ENCODE measurements at places on chromosomes 5 and 9.
A peak's percentile ranks its signal among the peaks of the same experiment; 100 is the strongest.

- no peak for DNase-seq
Measured at GRCh38 chr5:122501089-122501435, 189.0 kb downstream of the SNCAIP start.

- no peak for DNase-seq
Measured at GRCh38 chr9:117125531-117125930, 289.3 kb downstream of the ASTN2 start.

- no peak for DNase-seq
Measured at GRCh38 chr9:97658707-97659106, 25.1 kb downstream of the NCBP1 start.

GRCh38 chr5:79122973-79123372 is 11.4 kb downstream of the BHMT start:
- DNase-seq = no peak

- peak; percentile 68 for DNase-seq
Measured at GRCh38 chr9:123929870-123930831, at the start of gene DENND1A. DENND1A (minus strand) TSS chr9:123930126; CDS start chr9:123929905, 221 bp downstream.

- no peak for DNase-seq
Measured at GRCh38 chr9:89179540-89179894, 899 bp upstream of the SHC3 start.

GRCh38 chr5:176639981-176640380 is 7.3 kb upstream of the TSPAN17 start:
- DNase-seq = no peak

DNA sequence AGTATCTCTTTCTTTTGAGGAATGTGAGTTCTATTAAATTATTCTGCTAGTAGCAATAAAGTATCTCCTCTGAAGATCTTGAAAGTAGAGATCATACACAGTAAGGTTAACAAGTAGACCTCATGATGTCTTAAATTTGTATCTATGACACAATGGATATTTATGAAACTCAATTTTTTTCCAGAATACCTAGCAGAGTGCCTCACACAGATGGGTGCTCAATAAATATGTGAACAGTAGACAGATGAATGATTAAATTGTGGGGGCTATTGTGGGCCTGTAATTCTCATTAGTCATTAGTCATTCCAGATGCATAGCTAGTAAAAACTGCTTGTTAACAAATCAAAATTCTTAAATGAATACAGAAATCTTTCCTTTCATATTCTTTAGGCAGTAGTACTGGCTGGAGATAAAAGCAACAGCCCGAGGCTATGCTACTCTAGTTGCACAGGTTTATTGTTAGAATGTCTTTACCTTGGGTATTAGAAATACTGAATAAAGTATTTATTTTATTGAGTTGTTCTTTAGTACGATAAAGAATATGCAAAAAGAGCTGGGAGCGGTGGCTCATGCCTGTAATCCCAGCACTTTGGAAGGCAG is 22.0 kb downstream of the CHD1 start:
- no peak for DNase-seq

Measured in activated T-helper 1 cell treated with anti-CD3 and anti-CD28 coated beads, Interleukin-2, amount 50 U/mL, for 16 hours (primary cell).